ENCODE measurements at places on chromosomes 12 and 14. TPM values are rescaled to one million over a fixed set of nuclear protein-coding genes. Genes with fewer than 3 reads are reported as not detected.

Gene C12orf54
- total RNA-seq = not detected

Gene ENDOU
- 0.30 TPM for total RNA-seq

Gene NEMF
- 62.9 TPM for total RNA-seq

Gene PKP2
- total RNA-seq = 58.0 TPM

Gene FGD4
- total RNA-seq = 38.3 TPM

Gene SERPINA12
- 0.60 TPM for total RNA-seq

Gene ACTN1
- 82.2 TPM for total RNA-seq

Gene PLXNC1
- total RNA-seq = 23.2 TPM

Gene OR6C75
- not detected for total RNA-seq

Gene REP15
- total RNA-seq = 1.6 TPM

Gene AQP6
- total RNA-seq = not detected

Gene MYF5
- total RNA-seq = not detected

Gene CLMN
- 15.7 TPM for total RNA-seq

Gene B4GALNT1
- 0.97 TPM for total RNA-seq

Gene KSR2
- total RNA-seq = 0.37 TPM

Gene SERPINA9
- total RNA-seq = 0.60 TPM

Gene LBHD2
- total RNA-seq = not detected

Gene KLHDC1
- 6.7 TPM for total RNA-seq

Gene MYRFL
- total RNA-seq = 4.2 TPM

Gene TIMM9
- 65.5 TPM for total RNA-seq

Gene FRMD6
- total RNA-seq = 37.4 TPM

Gene AMN
- total RNA-seq = 169 TPM

Gene GPRC5D
- total RNA-seq = not detected

Gene TPPP2
- not detected for total RNA-seq

Gene EMP1
- 67.3 TPM for total RNA-seq

Gene ANHX
- not detected for total RNA-seq

Gene GLIPR1L1
- not detected for total RNA-seq

Gene OLR1
- 15.1 TPM for total RNA-seq

Gene NYNRIN
- 56.5 TPM for total RNA-seq

Gene KRT83
- total RNA-seq = not detected

Gene SERPINA3
- 457 TPM for total RNA-seq

Gene RNU4-1
- under 0.01 TPM for total RNA-seq

Gene SLC7A7
- 337 TPM for total RNA-seq

Gene MTRFR
- total RNA-seq = 13.8 TPM

Gene PROX2
- total RNA-seq = not detected

Gene GLIPR1
- 6.9 TPM for total RNA-seq

Gene CSRNP2
- total RNA-seq = 30.5 TPM

Gene KRT1
- total RNA-seq = 0.13 TPM

Gene DCAF5
- 38.2 TPM for total RNA-seq

Gene SIX6
- not detected for total RNA-seq

Gene TMEM121
- total RNA-seq = 3.0 TPM

Data from hepatocyte (in vitro differentiated cells).